Adrenal gland (tissue), 19 donors: ENCODE measurements at places on chromosomes 11 and 22.

GRCh38 chr22:30728826-30729225, 34.2 kb downstream of the OSBP2 start:
- no peak for DNase-seq

GRCh38 chr11:27860811-27861210, 160.6 kb upstream of the BDNF start:
- DNase-seq: no peak

- DNase-seq: peak; percentile 64
Observed at GRCh38 chr11:44632466-44633123, 67.1 kb downstream of the CD82 start.

DNA sequence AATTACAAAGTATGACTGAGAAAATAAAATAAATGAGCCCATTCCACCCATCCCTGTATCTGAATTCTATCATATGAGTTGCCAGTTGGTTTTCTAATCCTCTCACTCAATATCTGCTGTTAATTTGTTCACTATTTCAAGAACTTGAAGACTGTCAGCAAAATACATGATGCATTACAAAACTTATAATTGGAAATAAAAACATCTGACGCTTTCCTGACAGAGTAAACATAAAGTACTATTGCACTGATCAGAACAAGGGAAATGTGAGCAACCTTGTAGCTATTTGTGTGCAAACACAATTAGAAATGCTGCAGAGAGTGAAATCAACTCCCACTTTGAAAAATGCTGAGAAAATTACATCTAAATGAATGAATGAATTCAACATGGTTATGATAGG, 97.1 kb downstream of the MPPED2 start:
- DNase-seq: no peak

DNA sequence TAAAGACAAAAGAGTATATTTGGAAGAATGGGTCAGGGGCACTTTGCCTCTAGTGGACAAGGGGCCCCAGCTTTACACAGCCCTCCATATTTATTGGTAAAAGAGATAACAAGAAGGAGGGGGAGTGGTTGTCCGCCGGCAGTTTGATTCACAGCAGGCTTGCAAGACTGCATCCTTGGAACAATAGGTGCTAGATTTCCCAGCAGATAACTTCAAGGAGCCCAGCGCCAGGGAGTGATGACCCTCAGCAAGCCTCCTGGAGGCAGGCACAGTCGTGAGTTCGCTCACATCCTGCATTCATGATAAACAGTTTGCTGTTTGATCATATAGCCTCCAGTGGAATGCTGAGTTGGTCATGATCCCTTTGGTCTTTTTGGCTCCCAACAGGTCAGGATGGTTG, 67.8 kb upstream of the INCENP start:
- DNase-seq: no peak

DNA sequence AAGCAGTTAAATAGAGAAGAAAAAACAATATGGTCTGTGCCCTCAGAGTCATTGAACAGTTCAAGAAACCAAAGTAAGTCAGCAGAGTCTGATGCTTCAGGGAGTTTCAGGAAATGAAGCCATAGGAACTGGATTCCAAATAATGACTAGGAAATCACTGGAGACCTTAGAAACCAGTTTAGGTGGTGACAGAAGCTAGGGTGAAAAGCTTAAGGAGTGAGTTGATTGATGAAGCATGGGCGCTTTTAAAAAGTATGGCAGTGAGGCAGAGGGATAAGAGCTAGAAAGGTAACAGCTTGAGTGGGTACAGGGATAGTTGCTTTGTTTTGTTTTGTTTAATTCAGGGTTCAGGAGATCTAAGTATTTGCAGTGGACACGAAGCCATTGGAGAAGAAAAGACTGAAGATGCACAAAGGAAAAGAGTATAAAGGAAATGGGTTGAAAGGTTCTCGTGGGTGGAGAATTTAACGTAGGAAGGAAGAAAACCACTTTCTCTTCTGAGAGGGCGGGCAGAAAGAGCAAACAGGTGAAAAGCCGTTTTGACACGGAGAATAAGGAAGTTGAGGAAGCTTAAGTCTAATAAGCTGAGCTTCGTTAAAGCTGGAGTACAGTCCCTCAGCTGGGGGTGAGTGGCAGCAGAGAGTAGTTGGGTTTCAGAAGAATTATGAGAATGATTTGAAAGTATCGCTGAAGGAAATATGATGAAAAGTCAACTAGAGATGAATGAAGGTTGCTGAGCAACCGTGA, 14.8 kb downstream of the SGSM3 start:
- no peak for DNase-seq
